ENCODE measurements at places on chromosomes 11 and 22.

DNA sequence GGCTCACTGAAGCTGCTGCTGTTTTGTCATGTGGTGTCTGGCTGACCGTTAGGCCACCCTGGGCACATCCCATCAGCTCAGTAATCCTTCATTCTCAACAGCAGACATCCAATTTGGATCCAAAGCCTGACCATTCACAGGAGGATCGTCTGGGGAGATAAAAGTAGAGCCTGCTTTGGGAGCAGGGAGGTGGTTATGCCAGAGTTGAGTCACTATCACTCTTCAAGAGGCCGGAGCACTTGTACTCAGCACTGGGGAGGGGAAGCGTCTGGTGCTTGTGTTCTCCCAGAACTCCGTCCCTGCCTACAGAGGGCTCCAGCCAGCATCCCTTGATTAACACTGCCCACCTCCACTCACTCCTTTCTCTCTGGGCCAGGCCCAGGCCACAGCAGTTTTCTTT, 382.6 kb downstream of the OPCML start:
- DNase-seq, result no peak

DNA sequence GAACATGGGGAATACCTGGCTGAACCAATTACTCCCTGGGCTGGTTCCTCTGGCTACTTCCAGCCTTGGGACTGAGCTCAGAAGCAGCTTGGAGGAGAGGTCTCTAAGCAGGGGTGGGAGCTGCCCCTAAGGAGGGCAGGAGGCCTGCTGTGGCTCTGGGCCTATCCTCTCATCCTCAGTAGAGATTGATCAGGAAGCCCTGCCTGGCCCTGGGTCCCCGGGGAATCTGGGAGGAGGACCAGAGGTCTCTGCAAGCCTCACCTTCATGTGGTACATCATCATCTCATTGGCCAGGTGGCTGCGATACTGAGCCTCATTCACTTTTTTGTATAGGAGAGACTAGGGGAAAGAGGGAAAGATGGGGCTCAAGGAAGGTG, 91.1 kb downstream of the PDE2A start:
- DNase-seq, result no peak

DNA sequence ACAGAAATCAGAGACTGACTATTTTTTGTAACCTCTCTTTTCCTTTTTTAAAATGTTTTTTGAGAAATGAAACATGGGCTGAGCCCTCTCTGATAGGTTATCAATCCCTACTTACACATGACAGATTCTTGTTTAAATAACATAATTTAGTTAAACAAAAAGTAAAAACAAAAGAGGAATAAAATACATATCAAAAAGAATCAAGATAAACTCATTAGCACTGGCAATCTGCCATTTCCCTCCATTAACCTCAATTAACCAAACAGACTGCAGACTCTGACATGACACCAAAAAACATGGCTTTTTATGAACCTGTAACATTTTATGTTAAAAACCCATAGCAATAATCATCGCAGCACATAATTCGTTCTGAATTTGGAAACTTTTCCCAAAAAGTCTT, 284.4 kb upstream of the MTNR1B start:
- DNase-seq, result no peak

GRCh38 chr11:11463405-11463804, 110.4 kb upstream of the CSNK2A3 start:
- DNase-seq, result no peak

GRCh38 chr11:96205460-96205809, 137.6 kb downstream of the MAML2 start:
- DNase-seq, result no peak

- no peak for DNase-seq
Measured at GRCh38 chr11:2913776-2914175, 15.4 kb downstream of the PHLDA2 start.

DNA sequence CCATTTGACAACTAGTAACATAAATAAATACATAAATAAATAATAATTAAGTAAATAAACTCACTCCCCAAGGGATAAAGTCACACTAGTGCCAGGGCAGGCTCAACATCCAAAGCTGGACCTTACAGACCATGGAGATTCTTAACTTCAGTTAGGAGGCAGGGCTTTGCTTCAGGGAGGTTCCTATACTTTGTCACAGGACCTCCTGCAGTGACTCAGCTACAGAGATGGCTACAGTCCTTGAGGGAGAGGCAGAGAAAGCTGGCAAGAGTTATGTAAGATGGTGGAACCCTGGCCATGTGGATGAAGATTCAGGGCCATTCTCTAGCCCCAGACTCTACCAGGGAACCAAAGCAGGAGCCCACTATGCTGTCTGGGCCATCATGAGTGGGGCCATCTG, 74.1 kb upstream of the CADM1 start:
- DNase-seq, result no peak

- no peak for DNase-seq
Measured at GRCh38 chr11:46256540-46257001, 20.9 kb upstream of the CREB3L1 start.

GRCh38 chr11:118655486-118656190, 23.8 kb downstream of the TREH start:
- DNase-seq, result no peak

DNA sequence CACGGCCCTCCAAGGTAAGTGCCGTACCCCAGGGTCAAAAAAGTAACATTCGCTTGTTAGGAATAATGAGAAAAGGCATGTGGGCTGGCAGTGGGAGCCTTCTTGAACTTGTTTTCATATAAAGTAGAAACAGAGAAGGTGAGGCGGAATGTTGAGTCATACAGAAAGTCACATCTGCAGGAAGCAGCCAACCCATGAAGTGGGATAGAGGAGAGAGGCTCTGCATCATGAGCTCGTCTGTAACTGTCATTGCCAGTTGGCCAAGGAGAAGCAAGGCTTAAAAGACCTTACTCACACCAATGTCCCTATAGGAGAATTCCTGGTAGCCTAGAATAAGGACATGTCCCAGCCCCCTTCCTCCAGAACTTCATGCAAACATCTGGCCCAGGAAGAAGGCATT, 253.3 kb downstream of the BUD13 start:
- no peak for DNase-seq

- DNase-seq, result no peak
Measured at GRCh38 chr11:119295178-119295577, 21.8 kb downstream of the MCAM start.

- peak; percentile 92 for DNase-seq
Measured at GRCh38 chr11:124934862-124935547, 842 bp downstream of the HEPACAM start.

DNA sequence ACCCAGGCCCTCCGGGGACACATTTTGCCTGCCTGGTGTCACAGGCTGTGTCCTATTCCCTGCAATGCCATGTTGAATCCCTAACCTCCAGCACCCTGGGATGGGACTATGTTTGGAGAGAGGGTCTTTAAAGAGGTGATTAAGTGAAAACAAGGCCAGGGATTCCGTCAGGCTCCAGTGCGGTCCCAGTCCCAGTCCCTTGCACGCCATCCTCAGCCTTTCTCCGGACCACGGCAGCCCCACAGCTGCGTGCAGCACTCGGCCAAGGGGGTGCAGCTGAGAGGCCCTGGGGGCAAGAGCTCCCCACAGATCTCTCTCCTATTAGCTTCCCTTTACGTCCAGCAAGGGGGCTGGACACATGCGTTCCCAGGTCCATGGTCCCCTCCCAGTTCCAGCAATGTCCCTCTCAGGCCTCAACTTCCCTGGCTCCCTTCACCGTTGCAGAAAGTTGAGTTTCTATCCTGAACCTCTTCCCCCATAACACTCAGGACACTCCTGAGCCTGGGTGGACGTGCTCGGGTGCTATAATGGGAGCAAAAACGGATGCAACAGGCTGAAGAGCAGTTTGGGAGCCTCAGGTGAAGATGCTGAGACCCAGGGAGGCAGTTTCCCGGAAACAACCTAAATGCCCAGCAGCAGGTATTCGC, 1422.7 kb downstream of the BRD1 start:
- DNase-seq, result no peak

DNA sequence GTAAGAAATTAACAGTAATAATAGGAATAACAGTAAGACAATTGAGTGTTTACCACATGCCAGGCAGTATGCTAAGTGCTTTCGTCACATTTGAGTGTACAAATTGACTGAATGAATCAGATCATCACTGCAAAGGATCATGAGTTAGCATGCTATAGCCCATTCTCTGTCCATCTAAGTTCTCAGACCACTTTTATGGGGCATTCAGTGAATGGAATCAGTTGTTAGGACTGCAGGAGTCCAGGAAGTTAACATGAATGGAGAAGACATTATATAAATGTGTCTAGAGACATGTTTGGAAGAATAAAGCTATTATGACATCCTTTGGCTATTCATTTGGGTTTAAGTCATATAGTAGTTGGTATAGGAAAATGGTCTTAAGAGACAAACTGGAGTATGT, 59.9 kb downstream of the NCAM1 start:
- DNase-seq, result no peak

- DNase-seq, result no peak
Measured at GRCh38 chr22:47631571-47632102, 869.2 kb downstream of the TBC1D22A start.

DNA sequence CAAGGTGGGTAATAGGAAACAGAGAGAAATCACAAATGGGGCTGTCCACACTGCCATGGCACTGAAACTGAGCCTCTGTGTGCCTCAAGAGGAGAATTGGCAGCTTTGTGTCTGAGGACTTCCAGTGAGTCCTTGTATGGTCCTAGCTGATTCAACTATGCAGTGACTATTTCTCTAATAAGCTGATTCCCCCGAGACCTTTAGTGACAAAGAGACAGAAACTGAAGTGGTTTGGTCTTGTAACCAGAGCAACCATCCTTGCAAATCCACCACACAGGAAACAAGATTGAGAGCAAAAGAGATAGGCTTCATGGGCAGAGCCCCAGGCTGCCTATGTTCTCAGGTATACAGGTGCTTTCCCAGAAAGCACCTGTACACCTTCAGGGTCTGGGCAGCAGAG, 1038.5 kb downstream of the NTM start:
- no peak for DNase-seq

- peak; percentile 22 for DNase-seq
Measured at GRCh38 chr11:12434325-12434654, 56.9 kb downstream of the PARVA start.

- no peak for DNase-seq
Measured at GRCh38 chr22:44153710-44154109, 27.0 kb upstream of the PARVG start.

GRCh38 chr22:38313384-38313955, 3.8 kb downstream of the CSNK1E start:
- DNase-seq, result peak; percentile 93

- DNase-seq, result no peak
Measured at GRCh38 chr11:76824083-76824939, 36.4 kb upstream of the ACER3 start.

DNA sequence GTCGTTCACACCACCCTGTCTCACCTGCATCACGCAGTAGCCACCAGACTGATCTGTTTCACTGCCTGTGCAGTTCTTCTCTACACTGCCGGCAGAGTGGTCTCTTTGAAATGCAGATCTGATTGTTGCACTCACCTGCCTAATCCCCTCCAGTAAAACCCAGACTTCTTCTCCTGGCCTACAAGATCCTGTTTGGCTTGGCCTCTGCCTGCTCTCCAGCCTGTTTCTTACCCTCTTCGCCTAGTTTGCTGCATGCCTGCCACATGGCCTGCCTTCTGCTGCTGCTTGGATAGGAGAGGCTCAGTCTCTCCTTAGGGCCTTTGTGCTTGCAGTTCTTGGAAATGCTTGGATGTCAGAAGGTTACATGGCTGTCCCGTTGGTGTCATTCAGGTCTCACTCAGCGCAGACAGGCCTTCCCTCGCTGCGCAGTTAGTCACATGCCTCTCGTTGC, 42.0 kb downstream of the PACS1 start:
- no peak for DNase-seq

GRCh38 chr11:32855601-32856000, 25.9 kb downstream of the PRRG4 start:
- no peak for DNase-seq

GRCh38 chr11:112773264-112773663, 188.0 kb upstream of the NCAM1 start:
- no peak for DNase-seq

DNA sequence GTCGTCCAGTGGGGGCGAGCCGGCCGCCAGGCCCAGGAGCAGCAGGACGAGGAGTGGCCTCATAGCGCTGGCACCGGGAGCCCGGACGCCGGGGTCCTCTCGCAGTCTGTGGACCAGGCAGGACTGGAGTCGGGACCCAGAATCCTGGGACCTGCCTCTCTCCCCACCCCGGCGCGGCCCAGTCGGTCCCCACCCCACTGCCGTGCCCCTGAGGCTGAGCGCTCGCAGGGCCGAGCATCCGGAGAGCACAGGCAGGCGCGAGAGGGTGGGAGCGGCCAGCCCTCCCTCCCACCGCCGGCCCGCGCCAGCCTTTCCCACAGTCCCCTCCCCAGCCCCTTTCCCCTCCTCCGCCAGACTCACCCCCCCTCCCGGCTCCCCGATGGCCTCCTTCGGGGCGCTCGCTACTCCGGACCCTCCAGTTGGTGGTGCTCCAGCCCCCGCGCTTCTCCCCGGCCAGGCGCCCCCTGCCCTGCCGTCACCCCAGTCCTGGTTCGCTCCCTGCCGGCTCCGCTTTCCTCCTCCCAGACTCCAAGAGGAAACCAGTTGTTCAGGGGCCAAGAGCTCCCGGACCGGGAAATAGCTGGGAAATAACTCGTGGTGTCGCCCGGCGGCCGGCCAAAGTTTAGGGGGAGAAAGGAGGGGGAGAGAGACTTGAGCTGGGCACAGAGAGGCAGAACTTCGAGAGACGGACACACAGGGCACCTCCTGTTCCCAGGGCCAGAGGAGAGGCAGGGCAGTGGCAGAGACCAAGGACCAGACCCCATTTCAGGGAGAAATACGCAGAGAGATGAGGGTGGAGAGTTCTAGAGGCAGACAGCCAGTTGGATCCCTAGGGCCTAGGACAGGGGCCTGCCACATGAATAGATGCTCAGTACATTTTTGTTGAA, at the start of gene C1QTNF5:
C1QTNF5 (minus strand) TSS at position 549 of the 887 bp plus-strand sequence; CDS start at position 63, 486 bp downstream.
- peak; percentile 59 for DNase-seq

DNA sequence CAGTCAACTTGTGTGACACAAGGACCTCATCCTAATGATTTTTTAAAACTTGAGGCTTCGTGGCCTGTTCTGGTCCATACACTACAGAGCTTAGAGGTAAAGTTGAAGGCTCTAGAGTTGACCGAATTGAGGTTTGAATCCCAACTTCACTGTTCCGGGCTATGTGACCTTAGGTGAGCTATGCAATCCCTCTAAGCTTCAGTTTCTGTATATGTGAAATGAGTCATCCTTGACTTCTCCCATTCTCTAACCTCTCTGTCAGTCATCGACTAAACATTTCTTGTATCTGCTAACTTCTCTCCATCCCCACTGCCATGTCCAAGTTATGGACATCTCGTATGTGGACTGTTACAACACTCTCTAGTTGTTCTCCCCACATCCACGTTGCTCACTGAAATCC, 178.2 kb upstream of the TMEM45B start:
- peak; percentile 49 for DNase-seq

- DNase-seq, result no peak
Measured at GRCh38 chr22:30704978-30705377, 10.3 kb downstream of the OSBP2 start.

- peak; percentile 84 for DNase-seq
Measured at GRCh38 chr11:8768625-8769333, 86.2 kb downstream of the RPL27A start.

- DNase-seq, result no peak
Measured at GRCh38 chr22:38704654-38705234, 1.0 kb upstream of the GTPBP1 start.

DNA sequence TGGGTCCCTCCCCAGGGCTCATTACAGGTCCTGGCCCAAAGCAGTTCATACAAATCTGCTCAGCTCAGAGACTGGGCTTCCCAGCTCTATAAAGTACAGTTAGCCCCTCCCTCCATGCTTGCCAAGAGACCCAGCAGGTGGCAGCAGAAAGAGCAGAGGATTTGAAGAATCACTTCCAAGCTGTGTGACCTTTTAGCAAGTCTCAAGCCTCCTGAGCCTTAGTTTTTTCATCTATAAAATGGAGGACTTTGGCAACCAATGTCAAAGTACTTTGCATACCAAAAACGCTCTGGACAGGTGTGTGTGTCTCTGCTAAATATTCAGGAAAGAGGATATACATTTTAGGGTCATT, 26.6 kb downstream of the RELT start:
- DNase-seq, result no peak
